ENCODE measurements at places on chromosomes 3 and 15.

- DNase-seq = no peak
Measured at GRCh38 chr15:47384341-47384740, 333.0 kb upstream of the SEMA6D start.

- DNase-seq = no peak
Measured at GRCh38 chr3:129555616-129556357, 12.8 kb downstream of the H1-8 start.

DNA sequence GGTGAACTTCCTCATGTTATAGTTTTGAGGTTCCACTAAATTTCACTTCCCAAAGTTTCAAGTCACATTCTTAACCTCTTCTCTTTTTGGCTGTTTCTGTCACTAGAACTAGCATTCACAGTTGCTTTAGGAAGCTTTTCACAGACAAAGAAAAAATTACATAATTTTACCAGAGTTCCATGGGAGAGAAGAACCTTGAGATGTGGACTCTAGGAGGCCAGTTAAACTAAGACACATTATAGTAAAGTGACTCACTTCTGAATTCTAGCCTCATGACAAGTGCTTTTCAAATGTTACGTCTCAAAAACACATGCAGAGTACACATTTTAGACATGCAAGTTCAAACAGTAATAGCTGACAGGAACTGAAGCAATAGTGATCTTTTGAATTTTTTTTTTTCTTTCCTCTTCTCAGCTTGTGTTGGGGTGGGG lies 39.9 kb upstream of the LRTM1 start:
- DNase-seq = no peak

DNA sequence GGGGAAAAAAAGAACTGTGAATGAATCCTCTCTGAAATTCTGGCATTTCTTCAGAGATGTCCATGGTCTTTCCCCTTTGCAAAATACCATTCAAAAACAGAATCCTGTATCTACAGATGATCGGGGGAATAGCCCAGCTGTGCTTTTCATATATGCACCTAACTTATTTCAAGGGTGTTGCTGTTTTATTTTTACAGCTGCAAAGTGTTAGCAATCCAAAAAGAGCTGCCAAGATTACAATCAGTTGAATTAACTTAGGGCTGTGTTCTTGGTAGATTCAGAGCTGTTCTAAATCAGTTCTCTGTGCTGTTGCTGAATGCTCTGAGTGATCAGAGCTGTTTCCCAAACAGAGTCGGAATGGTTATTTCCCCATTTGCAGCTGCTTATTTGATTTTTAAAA lies 175.7 kb upstream of the SEMA6D start:
- no peak for DNase-seq

- DNase-seq = no peak
Measured at GRCh38 chr15:62988701-62989100, 53.8 kb upstream of the TPM1 start.

- DNase-seq = no peak
Measured at GRCh38 chr3:126934031-126934531, 48.8 kb upstream of the PLXNA1 start.

All from suprapubic skin (tissue), 4 donors.